ENCODE measurements at places on chromosomes 5 and 9.

DNA sequence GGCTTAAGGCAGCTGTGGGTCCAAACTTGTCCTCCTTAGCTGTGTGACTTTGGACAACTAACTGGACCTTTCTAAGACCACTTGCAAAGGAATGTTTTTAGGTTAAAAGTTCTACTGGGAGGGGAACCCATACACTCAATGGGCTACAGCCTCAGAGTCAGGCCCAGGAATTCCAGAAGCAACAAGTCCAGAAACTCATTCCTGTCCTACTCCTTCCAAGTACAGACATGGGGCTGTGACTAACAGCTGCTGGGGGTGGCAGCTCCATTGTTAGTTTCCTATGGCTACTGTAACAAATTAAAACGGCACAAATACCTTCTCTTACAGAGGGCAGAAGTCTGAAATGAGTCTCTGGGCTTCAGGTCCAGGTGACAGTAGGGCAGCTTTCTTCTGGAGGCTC, 12.4 kb upstream of the AKNA start:
- no peak for DNase-seq

- DNase-seq = no peak
Observed at GRCh38 chr5:52043543-52043942, 660.3 kb downstream of the ISL1 start.

GRCh38 chr5:157269165-157269671, 3.3 kb downstream of the CYFIP2 start:
- no peak for DNase-seq

GRCh38 chr9:135473972-135474543, 5.5 kb upstream of the PPP1R26 start:
- no peak for DNase-seq

DNA sequence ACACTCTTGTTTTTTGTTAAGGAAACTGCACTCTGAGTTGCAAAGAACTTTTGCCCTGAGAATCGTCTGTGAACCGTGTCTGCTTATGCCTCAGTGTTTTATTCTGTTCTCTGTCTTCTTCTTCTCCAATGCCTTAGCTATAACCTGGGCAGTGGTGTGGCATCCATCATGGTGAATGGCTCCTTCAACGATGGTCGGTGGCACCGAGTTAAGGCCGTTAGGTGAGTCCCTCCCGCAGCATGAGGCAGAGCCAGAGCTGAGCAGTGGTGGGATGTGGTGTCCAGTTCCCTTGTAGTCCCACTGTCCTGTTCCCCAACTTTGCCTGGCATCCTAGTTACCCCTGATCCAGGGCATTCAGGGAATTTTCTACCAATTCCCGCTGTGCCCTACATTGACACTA, 98.3 kb downstream of the LIFR start:
- no peak for DNase-seq

DNA sequence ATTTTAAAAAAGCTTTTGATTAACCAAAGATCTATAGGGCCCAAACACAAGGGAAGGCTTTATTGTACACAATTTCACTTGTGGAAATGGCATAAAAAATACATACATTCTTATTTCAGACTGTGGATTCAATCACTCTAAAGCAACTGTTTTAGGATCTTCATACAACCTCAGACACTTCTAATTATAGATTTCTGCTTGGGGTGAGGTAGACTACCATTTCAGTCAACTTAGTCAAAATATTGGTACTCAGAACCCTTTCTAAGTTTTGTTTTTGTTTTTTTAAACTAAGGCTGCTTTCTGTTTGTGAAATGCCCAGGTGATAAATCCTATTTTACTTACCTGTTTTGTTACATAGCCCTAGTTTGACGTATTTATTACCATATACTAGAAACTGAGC, 284.5 kb upstream of the RASA1 start:
- no peak for DNase-seq

GRCh38 chr9:132744881-132745755, 74.9 kb downstream of the GTF3C4 start:
- DNase-seq = no peak

GRCh38 chr5:126961128-126961527, 69.2 kb downstream of the MARCHF3 start:
- DNase-seq = no peak
